ENCODE measurements at places on chromosomes 6 and 20.

GRCh38 chr6:13247627-13248026 lies 80.7 kb downstream of the TBC1D7 start:
- no peak for DNase-seq

GRCh38 chr20:48270885-48271284 lies 485.6 kb upstream of the SULF2 start:
- no peak for DNase-seq

GRCh38 chr6:20853828-20854227 lies 319.6 kb downstream of the CDKAL1 start:
- no peak for DNase-seq

GRCh38 chr6:1821513-1822183 lies 211.9 kb downstream of the FOXC1 start:
- no peak for DNase-seq

- DNase-seq, result no peak
Observed at GRCh38 chr6:36925809-36926208, 28.7 kb upstream of the PI16 start.

Measured in activated CD8-positive, alpha-beta memory T cell treated with anti-CD3 and anti-CD28 coated beads for 4 hours (primary cell).